ENCODE measurements at places on chromosomes 4 and X.

GRCh38 chr4:87679449-87680169, 29.5 kb downstream of the DMP1 start:
- DNase-seq = peak; percentile 71

- no peak for DNase-seq
These were observed 204.3 kb upstream of the SLC7A11 start for GRCh38 chr4:138446456-138446855.

- DNase-seq = no peak
These were observed 75.1 kb upstream of the SLC7A11 start for GRCh38 chr4:138317175-138317748.

GRCh38 chr4:113935190-113935589, 44.3 kb downstream of the ARSJ start:
- DNase-seq = no peak

- no peak for DNase-seq
These were observed 6.5 kb downstream of the DMD start for GRCh38 chrX:33204889-33205288.

GRCh38 chr4:113588895-113589668, 172.5 kb downstream of the CAMK2D start:
- DNase-seq = no peak
